Left ventricle myocardium superior (tissue), 1 donor: ENCODE measurements at places on chromosomes 2 and 18.

GRCh38 chr2:169320561-169320960 is 41.8 kb downstream of the LRP2 start:
- DNase-seq = no peak

DNA sequence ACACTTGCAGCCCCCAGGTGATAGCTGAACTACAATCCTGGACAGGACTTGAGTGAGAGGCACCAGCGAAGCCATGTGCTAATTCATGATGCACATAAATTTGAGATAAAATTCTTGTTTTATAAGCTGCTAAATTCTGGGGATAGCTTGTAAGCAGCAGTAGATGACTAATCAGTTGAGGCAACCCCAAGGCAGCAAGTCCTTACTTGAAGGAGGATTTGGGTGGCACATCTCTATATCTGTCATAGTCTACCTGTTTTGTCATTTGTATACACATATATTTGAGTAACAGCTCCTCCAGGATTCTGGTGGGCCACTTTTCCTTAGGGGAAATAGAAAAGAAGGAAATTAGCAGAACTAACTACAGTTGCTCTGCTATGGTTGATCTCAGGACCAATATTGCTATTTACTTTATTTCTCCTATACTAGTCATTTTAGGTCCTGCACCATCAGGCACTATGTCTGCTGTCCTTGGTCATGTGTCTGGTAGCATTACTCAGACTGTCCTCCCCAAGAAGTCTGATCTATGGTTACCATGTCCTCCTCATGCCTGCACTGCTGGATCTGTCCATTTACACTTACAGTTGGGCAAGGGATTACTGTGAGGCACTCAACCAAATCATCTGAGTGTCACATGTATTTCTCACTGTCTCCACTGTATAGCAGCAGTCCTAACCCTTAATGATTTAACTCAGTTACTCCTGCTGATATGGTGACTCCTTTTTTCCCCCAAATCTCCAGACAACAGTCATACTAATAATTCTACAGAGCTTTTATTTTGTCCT is 436.0 kb upstream of the CWC22 start:
- DNase-seq = no peak

DNA sequence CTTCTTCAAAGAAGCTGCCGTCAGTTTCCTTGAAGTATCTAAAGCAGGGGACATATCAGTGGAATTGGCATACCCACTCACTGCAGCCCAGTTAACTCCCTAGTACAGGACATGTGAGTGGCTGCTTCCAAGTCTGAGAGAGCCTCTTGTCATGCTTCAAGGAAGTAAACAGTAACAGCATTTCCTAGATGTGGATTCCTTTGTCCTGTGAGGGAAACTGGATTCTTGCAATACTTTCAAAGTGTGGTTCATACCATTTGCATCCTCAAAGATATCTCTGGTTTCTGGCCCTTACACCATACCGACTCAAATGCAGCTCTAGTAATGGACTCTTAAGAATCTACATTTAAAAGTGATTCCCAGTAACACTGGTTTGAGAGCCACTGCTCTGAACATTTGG is 87.2 kb downstream of the ESCO1 start:
- DNase-seq = no peak

GRCh38 chr2:197453914-197454398 is 604 bp downstream of the COQ10B start:
- DNase-seq = no peak

- no peak for DNase-seq
Measured at GRCh38 chr2:152815634-152816257, 97.3 kb downstream of the ARL6IP6 start.

GRCh38 chr2:77009307-77009706 is 512.9 kb downstream of the LRRTM4 start:
- DNase-seq = no peak

DNA sequence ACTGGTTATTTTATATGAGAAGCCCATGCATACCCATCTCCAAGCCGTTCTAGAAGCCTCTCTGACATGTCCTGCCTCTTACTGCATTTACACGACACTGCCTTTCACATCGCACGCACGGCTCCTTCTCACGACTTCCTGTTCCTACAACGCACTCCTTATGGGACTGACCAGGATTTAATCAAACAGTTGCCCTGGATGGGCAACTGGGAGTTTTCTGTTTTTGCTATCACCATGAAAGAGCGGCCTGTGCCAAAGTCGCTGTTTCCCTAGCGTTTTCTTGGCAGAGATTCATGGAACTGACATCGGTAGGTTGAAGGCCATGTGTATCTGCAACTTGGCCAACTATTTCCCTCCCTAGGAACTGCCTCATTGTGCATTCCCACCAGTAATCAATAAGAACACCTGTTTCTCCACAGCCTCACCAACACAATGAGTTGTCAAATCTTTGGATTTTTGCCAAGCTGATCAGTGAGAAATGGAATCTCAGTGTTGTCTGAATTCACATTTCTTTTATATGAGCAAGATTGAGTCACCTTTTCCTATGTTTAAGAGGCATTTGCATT is 97.2 kb upstream of the OTOS start:
- peak; percentile 60 for DNase-seq

GRCh38 chr18:63889626-63890025 is 2.1 kb downstream of the SERPINB2 start:
- no peak for DNase-seq

GRCh38 chr18:3485153-3486149 is 35.5 kb downstream of the TGIF1 start:
- DNase-seq = no peak

DNA sequence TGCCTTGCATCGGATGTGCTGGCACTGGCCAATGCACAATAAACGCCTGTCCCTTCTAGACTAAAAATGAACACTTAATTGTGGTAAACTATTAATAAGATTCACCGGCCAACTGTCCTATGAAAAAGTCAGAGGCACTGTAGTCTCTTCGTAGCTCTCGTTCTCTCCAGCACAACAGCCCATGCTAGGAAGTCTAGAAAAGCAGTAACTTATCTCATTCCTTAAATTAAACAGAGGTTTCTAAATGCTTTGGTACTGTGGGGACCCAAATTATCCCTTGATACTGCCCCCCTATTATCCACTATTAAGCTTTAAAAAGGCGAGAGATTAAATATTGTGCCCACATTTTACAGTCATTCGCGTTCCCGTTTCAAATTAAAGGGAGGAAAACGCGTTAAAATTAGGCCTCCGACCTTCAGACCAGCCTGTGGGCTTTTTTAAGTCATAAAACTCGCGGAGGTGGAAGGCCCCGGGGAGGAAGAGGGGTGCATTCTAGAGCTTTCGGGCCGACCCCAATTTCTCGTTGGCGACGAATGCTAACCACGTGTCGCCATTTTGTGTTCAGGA is 1.5 kb upstream of the PCBP1 start:
- no peak for DNase-seq

DNA sequence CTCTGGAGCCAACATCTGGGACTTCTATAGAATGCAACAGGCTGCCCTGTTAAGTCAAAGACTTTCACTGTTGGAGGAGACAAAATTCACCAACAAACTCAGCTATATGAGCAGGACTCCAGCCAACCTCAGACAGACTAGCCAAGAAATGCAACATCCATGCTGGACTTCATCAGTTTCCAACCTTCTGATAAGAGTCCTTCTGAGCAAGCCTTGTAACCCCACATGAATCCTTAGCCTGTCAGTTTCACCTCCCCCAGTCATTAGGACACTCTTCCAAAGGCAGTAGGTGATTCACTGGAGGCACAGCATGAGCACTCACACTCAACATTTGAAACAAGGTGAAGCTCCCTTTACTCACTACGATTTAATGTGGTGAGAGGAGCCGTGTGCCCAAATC is 5.8 kb downstream of the TBC1D8 start:
- DNase-seq = no peak

DNA sequence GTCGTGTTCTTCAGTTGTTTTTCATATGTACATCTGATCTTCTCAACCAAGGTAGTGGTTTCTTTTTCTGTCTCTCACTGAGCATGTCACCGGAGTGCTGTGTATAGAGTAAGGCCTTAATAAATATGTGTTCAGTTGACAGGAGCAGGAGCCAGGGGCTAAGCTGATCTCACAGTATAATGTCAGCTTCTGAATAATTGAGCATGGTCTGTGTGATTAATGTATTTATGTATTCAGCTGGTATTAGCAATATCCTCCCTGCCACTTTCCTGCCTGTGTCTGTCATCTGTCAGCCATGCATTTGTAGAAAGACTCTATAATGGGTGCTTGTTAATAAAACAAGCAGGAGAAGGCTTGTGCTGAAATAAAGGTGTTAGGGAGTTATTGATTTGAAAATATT is 198.9 kb downstream of the ADCYAP1 start:
- DNase-seq = no peak

GRCh38 chr2:8607606-8608005 is 74.2 kb upstream of the ID2 start:
- no peak for DNase-seq

GRCh38 chr2:66601624-66602023 is 166.7 kb downstream of the MEIS1 start:
- no peak for DNase-seq

DNA sequence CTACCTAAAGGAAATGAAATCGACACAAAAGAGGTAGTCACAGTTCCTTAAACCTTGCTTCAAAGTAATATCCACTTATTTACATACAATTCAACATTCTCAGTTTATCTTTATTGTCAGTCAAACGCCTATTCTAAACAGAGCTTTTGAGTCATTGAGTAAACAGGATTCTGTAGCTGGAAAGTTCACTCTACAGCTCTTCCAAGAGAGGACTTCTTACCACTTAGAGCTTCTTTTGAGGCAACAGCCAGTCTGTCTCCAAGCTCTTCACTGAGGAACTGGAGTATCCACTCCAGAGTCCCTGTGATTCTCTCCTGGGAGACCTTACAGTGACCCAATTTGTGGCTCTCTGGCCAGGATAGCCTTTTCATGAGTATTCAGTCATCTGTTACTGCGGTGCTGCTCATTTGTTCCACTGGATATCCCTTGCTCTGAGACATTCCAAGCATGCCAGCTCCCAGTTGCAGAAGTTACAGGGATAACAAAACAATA is 210.9 kb upstream of the OSR1 start:
- DNase-seq = no peak

GRCh38 chr18:58026395-58026794 is 17.6 kb upstream of the NEDD4L start:
- DNase-seq = no peak

DNA sequence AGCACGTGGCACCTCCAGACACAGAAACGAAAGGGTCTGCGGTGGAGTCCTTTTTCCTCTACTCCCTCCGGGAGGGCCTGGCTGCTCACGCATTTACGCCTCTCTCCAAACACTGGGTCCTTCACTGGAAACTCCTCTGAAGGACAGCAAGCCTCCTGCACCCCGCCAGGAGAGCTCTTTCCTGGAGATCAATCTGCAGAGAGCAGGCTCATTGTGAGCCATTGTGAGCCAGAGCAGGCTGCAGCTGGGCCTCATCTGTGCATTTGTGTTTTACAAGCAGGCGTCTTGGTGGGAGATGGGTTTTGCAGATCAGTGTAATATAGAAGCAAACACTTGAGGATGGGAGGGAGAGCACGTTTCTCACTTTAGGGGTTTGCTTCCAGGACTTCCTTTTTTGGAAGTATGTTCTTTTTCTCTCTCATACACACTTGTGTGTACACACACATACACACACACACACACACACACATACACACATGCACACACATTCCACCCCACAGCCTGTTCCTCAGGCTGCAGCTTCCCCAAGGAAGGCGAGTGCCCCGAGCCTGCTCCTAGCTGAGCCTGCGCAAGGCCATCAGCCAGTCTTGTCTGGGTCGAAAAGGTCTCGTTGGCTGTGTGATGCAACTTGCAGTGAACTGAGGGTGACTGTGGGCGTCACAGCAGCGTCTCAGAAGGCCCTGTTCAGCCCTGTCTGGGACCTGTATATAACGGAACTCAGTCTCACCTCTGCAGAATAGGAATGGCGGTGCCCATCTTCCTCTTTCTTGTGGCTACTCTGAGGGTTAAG is 163.5 kb downstream of the GLI2 start:
- no peak for DNase-seq

DNA sequence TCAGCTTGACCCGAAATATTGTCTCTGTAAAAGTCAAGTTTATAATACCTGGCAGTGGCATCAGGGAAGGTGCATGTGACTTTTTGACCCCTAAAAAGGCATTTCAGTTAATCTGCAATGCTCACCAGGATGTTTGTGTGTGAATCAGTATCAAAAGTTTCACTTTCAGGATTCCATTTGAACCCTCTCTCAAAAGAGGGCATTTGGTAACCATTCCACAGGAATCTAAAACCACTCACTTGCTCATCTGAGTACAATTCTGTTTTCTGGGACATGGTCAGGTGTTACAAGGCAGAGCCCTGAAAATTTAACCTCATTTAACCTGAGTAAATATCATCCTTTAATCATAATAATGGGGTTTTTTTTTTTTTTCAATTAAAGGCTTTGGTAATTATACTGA is 77.9 kb upstream of the KLF7 start:
- DNase-seq = no peak

DNA sequence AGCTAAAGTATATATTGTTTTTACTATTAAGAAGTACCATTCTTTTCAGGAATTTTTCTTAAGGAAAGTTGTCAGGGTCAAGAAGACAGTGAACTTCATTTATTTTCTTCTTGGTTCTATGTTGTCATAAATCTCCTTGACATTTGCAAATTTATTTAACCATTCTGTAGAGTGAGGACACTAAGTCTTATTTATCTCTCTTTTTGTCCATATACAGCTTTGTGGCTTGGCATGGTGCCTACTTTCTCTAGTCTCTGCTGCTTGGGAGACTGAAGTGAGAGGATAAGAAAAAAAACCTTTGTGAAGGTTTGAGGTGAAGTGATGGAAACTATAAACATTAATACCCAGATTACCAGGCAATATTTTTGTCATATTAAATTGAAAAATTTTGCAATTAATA is 1389.4 kb downstream of the SUCLG1 start:
- no peak for DNase-seq

DNA sequence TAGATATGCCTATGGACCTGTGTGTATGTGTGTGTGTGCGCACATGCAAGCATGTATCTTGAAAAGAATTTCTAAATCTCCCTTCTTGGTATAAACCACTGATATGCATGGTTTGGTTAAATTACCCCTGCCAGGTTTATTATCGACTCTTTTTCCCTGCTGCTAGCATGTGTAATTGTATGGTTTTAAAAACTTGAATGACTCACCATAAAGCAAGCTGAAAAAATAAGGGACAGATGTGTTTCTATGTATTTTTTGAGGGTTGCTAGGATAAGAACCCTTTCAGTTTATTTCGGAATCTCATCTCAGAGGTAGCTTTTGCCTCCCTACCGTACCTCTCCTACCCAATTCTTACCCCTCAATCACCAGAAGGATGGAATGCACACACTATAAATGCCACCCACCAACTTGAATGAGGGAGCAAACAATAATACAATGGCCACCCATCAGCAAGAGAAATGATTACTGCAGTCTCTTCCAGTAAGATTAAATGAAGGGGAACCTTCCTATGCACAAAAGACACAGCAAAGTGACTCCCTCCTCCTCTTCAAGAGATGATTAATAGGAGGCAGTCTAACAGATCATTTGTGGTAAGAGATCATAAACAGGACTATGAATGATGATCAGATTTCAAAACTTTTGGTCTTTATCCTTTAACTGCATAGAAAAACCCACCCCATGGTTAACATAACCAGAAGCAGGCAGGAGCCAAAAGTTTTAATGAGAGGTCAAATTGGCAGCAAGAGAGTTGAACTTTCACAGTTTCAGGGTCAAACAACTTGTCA is 357.2 kb downstream of the SATB2 start:
- DNase-seq = no peak

- DNase-seq = no peak
Measured at GRCh38 chr2:222813177-222813843, 47.5 kb upstream of the ACSL3 start.
